CD4-positive, alpha-beta T cell treated with Interleukin-1 beta for 1 hour (primary cell): ENCODE measurements at places on chromosomes 4 and X.

DNA sequence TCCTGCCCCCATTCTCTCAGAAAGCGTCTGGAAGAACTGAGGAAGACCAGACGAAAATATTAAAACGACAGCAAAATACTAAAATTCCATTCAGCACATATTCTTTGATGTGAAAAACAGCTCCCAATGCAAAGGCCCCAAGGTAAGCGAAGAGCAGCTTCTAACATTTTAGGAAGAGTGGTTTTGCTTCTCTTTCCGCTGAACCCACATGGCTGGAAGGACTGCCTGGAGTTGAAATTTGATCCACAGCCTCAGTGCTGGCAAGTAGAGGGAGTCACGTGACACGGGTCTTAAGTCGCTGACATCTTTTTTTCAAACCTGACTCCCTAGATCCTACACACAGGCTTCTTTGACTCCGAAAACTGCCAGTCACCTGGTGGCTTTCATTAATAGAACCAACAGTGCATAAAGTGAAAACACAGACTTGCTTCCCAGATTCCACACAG lies at the start of gene FAM13A:
FAM13A (minus strand) TSS at position 233 of the 446 bp plus-strand sequence; CDS start at position 12, 221 bp downstream.
- no peak for DNase-seq

DNA sequence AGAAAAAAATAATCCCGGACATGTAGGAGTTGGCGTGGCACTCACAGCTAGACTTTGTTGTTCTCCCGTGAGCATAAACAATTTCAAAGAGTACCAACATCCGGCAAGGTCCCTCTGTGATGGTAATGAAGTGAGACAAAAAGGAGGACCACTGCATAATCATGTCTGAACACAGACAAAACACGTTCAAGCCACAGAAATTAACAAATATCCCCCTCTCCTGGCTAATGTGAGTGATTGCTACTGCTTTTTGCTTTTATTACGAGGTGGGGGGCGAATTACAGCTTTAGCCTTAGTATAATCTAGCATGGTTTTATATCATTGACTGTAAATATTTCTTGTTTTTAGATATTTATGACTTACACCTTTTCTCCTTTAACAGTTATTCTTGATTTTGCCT lies 118.5 kb downstream of the PLS3 start:
- no peak for DNase-seq

DNA sequence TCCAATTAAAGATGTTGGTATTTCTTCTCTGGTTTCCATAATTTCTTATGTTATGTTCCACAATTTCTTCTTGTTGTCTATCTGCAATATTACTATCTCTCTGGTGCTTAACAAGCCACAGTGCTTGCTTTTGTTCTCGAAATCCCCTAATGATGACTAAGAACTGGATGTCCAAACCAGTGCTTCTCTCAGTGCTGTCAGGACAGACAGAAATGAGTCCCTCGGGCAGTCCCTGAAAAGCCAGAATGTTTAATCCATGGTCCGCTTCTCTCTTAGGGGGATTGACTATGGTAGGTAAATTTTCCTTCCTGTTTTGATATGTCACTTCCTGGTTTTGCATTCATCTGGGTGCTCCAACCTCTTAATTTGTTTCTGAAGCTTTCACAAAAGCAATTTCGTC lies 321.6 kb upstream of the PCDH10 start:
- no peak for DNase-seq

DNA sequence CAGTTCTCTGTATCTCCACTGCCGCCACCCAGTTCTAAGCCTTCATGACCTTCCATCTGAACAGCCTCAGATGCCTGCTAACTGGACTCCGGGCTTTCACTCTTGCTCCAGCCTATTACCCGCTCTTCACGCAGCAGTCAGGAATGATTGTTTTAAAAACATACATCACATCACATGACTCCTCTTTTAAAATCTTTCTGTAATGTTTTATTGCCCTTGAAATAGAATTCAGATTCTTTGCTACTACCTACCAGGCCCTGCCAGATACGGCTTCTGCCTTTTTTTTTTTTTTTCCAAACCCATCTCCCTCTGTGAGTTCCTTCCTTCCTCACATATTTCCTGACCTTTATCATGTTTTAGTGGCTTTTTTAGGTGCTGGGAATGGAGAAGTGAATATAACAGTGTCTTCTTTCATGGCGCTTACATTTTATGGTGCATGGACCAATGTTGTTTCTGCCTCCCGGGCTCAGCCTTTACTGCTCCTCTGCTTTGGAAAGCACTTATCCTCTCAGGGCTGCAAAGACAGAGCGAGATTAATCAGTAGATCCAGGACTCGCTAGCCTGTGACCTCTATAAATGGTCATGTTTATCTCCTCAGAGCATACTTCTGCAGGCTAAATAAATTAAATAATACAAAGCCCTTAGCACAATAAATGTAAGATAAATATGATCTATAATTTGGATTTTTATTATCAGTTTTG lies 58.0 kb downstream of the FBXO8 start:
- DNase-seq, result no peak

DNA sequence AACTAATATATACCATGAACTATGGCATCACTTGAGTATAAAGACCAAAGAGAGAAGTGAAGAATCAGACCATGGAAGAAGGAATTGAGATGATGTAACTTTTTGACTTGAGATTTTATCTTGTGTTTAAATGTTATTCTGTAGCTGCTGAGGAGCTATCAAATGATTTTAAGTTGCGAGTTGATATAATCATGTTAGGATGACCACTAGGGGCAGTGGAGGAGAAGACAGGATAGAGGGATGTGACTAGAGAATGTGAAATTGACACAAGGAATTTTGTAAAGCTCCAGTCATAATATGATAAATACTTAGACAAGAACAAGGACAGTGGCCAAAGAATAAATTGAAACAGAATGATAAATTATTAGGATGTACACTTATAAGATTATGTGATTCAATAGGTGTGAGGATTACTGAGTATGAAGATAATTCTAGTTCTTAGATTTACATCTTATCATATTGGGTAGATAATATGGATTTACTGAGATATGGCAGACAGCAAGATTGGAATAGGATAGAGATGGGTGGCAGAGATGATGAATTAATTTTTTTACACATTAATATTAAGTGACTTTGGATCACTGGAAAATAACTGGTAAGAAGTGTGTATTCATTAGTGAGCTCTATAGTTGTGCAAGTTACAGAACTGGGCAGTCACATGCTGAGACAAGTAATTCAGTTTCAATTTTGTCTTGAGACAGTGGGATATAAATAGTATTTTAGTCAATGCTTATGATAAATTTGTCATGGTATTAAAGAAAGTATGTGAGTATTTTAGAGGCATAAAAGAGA lies 816.0 kb upstream of the PCDH10 start:
- DNase-seq, result no peak

DNA sequence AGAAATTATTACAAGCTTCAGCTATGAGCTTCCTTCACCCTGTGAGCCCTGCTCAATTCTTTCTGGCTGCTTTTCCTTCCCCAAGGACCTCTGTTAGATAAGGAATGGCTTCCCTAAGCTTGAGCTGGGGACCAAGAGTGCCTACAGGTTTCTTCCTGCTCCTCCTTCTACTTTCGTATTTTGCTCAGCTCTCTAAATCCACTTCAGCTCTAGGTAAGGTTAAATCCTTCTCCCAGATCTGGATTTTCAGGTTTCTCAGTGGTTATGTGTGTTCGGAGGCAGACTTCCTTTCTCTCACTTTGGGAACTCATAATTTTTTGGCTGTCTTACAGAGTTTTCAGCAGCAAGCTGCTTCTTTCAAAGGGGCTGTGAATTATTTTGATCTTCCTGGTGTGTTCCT lies 21.9 kb upstream of the ZDHHC15 start:
- DNase-seq, result no peak

GRCh38 chr4:86367577-86367976 lies 7.7 kb upstream of the MAPK10 start:
- DNase-seq, result no peak

- DNase-seq, result no peak
Observed at GRCh38 chr4:83234902-83235644, 49.5 kb downstream of the COQ2 start.

DNA sequence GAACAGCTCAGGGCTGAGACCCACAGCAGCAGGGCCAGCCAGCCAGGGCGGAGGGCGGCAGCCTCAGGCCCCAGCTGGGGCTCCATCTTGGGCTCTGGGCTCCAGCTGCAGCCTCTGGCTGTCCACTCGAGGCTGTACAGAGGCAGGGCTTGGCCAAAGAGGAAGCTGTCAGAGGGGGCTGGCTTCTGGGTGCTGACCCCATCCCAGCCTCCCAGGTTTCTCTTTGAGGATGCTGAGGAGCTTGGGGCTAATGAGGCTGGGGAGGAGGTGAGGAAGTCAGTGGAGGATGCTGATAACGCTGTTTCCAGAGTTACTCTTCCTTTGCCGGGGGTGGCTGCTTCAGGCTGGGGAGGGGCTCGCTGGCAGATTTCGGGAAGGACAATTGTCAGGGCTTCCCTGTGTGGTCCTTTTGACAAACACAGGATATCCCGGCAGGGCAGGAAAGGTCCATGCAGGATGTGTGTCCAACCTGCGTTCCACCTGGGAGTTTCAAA lies at the start of gene DIPK2B:
DIPK2B (minus strand) TSS at position 136 of the 494 bp plus-strand sequence; CDS start at position 86, 50 bp downstream.
- no peak for DNase-seq

GRCh38 chrX:40434947-40435346 lies 145.8 kb upstream of the ATP6AP2 start:
- DNase-seq, result no peak
